EL (cell line): ENCODE measurements at places on chromosomes 13 and 19.
A peak's percentile ranks its signal among the peaks of the same experiment; 100 is the strongest.

- DNase-seq, result no peak
Measured at GRCh38 chr19:1675633-1676350, 23.4 kb upstream of the TCF3 start.

DNA sequence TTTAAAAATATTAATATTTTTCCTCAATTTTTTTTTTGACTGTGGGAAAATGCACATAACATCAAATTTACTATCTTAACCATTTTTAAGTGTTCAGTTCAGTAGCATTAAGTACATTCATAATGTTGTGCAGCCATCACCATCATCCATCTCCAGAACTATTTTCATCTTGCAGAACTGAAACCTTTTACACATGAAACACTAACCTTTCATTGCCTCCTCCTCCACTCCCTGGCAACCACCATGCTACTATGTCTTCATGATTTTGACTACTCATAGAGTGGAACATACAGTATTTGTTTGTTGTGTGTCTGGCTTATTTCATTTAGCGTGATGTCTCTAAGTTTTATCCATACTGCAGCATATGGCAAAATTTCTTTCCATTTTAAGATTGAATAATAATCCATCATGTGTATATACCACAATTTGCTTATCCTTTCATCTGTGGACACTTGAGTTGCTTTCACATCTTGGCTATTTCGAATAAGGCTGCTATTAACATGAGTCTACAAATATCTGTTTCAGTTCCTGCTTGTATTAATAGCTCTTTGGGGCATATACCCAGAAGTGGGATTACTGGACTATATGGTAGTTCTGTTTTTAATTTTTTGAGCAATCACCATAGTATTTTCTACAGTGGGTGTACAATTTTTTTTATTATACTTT is 376.4 kb downstream of the MTUS2 start:
- no peak for DNase-seq

- peak; percentile 74 for DNase-seq
Measured at GRCh38 chr19:55526216-55527196, 10.4 kb downstream of the SBK2 start.

DNA sequence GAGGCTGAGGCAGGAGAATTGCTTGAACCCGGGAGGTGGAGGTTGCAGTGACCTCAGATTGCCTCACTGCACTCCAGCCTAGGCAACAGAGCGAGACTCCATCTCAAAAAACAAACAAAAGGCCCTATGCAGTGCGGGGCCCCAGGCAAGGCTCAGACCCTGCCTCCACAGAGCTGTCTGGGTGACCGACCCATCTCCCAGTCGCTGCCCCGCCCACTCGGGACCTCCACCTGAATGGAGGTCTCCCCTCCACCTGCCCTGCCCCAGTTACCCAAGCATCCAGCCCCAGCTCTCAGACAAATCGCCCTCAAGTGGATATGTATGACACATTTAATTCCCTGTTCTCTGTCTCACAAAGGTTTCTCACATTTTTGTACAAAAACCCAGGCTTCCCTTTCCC is 2.2 kb upstream of the GARIN5B start:
- no peak for DNase-seq

DNA sequence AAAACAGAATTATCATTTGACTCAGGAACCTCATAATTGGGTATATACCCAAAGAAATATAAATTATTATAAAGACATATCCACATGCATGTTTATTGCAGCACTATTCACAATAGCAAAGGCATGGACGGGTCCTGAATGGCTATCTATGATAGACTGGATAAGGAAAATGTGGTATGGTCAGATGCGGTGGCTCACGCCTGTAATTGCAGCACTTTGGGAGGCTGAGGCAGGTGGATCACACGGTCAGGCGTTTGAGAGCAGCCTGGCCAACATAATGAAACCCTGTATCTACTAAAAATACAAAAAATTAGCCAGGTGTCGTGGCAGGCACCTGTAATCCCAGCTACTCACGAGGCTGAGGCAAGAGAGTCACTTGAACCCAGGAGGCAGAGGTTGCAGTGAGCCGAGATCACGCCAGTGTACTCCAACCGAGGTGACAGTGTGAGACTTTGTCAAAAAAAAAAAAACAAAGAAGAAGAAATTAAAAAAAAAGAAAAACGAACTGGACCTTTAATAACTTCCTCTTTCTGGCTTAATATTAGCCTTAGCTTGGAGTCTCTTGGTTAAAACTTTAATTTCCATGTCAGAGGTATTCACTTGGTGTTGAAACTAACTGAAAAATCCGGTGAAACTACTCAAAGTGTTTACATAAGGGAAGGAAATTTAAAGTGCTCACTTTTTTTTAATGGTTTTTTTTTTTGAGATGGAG is 104.4 kb downstream of the ZNF486 start:
- no peak for DNase-seq

DNA sequence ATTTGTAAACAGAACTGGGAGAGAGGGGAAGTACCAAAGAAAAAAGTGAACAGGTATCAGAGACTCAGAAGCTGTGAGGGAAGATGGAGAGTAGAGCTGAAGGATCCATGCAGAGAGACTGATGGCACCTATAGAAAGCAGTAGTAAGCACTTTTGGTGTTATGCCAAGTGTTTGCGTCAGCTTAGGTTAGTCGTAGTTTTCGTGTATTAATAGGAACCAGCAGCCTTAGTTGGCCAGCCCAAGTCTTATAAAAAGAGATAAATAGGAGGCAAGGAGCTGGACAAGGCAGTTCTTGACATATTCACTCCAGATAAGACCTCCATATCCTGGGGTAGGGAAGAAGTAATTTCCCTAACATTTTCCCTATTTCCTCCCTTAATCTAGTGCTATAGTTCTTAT is 214.2 kb downstream of the OXGR1 start:
- DNase-seq, result no peak

- no peak for DNase-seq
Measured at GRCh38 chr19:43638214-43638994, 1.2 kb downstream of the CADM4 start.

GRCh38 chr13:110236831-110237261 is 70.1 kb downstream of the COL4A1 start:
- no peak for DNase-seq

- no peak for DNase-seq
Measured at GRCh38 chr13:71096421-71096820, 770.6 kb downstream of the DACH1 start.

- peak; percentile 87 for DNase-seq
Measured at GRCh38 chr13:90485436-90485835, 862.1 kb upstream of the MIR17HG start.

GRCh38 chr13:40536443-40537113 is 129.9 kb downstream of the FOXO1 start:
- DNase-seq, result no peak

- DNase-seq, result peak; percentile 43
Measured at GRCh38 chr19:4007836-4008539, 452 bp downstream of the PIAS4 start.

GRCh38 chr13:95741584-95742563 is 64.9 kb downstream of the DNAJC3 start:
- no peak for DNase-seq

DNA sequence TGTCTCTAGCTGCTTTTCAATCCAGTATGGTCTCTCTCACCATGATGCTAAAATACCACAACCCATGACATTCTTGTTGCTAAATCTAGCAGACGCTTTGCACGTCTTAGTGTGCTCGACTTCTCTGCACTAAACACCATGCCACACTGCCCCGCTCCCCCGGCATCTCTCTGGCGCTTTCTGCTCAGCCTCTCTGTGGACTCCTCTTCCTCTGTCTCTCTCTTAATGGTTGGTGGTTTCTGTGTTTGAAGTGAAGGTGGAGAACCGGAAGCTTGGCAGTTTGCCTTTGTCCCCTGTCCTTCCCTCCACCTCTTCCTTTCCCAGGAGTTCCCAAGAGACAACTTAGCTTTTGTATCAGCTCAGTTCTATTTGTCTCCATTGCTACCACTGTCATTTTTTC is 8.8 kb downstream of the ERCC5 start:
- no peak for DNase-seq

DNA sequence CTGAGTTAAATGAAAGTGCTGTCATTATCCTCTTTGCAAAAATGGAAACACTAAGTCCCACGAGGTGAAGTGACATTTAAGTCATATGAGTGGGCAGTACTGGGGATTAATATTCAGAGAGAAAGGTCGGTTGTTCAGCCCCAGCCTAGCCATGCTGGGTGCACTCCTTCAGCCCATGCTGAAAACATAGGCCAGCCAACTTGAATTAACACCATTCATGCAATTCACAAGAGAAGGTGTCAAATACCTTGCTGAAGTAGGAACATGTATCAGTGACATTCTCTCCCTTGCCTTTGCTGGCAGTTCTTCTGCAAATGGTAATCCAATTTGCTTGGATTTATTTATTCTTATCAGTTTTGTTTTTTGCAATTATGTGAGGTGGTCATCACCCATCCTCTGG is 256.3 kb downstream of the DNAJC15 start:
- DNase-seq, result no peak

DNA sequence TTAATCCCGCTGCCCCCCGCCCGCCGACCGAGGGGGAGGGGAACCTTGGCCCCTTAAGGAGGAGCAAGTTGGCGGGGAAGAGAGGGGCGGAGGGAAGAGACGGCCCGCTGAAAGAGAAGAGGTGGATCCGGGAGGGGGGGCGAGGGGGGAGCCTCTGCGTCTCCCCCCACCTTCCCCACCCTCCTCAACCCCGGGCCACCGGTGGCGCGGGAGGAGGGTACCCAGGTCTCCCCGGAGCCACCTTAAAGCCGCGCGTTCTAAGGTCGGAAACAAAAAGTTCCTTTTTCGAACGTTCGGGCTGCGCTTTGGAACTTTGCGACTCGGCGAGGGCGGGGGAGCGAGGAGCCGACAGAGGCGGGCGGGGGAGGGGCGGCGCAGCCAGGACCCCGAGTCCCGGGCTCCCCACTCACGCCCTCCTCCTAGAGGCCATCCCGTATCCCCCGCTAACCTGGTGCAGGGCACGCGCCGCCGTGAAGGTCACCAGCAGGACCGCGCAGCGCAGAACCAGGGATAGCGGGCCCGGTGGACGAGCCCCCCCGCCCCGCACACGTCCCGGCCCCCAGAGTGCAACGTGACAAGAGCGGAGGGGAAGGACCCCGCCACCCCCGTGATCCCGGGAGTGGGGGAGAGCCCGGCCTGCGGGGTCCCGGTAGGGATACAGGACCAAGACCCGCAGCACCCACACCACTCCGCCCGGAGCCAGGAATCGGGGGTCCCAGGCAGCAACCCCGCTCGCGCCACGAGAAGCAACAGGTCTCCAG is 659 bp downstream of the ERF start:
- DNase-seq, result peak; percentile 65

DNA sequence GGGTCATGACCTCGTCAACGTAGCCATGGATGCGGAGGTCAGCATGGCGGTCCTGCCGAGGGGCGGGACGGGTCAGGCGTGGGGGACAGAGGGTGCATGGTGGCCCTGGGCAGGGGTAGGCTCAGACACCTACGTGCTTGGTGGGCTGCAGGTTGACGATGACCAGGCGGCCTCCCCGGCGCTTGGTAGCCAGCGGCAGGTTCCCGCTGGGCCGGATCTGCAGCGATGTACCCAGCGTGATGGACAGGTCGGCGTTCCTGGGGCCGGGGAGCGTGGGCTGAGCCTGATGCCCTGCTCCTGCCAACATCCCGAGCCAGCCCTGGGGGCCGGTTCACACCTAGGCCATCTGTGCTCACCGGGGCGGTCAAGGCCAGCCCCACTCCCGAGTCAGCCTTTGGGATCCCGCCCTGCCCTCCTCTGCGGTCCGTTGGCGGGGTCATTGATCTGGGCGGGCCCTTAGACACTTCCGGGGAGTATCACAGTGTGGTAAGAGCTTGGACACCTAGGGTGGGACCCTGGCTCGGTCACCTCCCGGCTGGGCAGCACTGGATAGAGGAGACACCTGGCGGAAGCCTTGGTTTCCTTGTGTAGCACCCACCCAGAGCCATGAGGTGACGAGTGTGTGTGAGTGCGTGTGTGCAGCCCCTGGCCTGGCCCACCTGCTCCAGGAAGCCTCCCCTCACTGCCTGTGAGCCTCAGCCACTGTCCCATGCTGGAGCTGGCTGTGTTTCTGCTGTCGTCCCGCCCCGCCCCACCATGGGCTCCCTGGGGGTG is 7.3 kb downstream of the SIRT6 start:
- DNase-seq, result no peak

DNA sequence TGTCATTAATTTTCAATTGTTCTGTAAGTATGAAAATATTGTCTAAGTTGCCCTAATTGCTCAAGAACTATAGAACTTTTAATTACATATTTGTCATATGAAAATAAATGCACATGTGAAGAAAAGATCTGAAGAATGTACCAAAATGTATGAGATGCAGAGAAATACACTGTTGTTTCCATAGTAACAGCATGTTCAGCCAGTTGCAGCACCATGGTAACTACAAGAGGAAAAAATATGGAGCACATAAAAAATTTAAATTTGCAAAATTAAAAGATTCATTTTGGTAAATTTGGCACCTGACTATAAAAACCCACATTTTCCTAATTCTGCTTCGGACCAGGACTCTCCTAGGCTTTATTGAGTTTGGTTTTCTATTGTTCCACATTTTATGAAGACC is 1170.0 kb upstream of the MIR17HG start:
- DNase-seq, result no peak

DNA sequence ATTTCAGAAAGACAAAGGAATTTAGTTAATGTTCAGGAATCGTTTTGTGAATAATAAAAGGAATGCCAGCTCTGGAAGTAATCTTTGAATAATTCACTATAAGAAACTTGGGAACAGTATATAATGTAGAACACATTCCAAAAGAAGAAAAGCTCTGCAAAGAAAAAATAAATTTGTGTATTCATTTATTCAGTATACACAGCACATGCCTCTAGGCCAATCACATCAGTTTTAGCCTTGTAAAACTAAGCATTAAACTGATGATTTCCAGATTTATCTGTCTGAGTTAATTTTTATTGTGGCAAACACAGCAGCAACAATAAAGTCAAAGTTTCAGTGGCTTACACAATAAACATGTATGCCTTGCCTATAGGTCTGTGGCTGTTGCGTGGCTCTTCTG is 5.7 kb upstream of the RXFP2 start:
- no peak for DNase-seq

GRCh38 chr19:45502111-45502510 is 3.9 kb downstream of the PPM1N start:
- DNase-seq, result no peak

- no peak for DNase-seq
Measured at GRCh38 chr13:23140492-23140891, 40.3 kb upstream of the SGCG start.

- DNase-seq, result no peak
Measured at GRCh38 chr19:13856497-13856896, 20.4 kb upstream of the NANOS3 start.

DNA sequence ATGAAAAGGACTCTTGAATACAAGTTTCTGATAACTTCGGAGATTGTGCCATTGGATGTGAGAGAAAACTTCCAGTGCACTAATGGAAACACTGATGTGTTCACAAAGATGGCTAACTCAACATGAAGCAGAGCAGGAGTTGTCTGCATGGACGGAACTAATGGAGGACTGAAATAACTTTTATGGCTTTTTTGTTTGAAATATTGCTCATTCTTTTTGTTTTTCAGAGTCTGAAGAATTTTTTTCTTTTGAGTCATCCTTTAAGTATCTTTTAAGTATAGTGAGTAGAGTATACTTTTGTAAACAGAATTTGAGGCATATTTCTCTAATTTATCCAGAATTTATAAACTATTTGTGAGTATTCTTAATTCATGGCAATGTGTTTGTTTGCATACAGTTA is 25.7 kb downstream of the CRYL1 start:
- peak; percentile 24 for DNase-seq

GRCh38 chr19:5115771-5116202 is 146.9 kb downstream of the KDM4B start:
- DNase-seq, result no peak

- DNase-seq, result no peak
Measured at GRCh38 chr13:42859760-42860159, 78.4 kb downstream of the FAM216B start.

- DNase-seq, result peak; percentile 65
Measured at GRCh38 chr19:48415395-48415794, 21.9 kb downstream of the GRIN2D start.

- DNase-seq, result no peak
Measured at GRCh38 chr13:105364191-105364590, 1171.3 kb downstream of the EFNB2 start.
